ENCODE measurements at places on chromosomes 2 and 18. TPM values are rescaled to one million over a fixed set of nuclear protein-coding genes. Genes with fewer than 3 reads are reported as not detected.

Gene SERPINB11
- total RNA-seq: not detected

Gene C2orf81
- under 0.01 TPM for total RNA-seq

Gene KRTCAP3
- total RNA-seq: not detected

Gene CD207
- not detected for total RNA-seq

Gene FAM161A
- total RNA-seq: 1.1 TPM

Gene OBSL1
- 21.4 TPM for total RNA-seq

Gene C1QL2
- total RNA-seq: not detected

Gene KANSL3
- total RNA-seq: 26.3 TPM

Gene ALKAL2
- not detected for total RNA-seq

Gene GNAL
- total RNA-seq: 0.28 TPM

Gene FANCL
- 9.0 TPM for total RNA-seq
